ENCODE measurements at places on chromosomes 2 and 18.

- DNase-seq, result no peak
Observed at GRCh38 chr2:118443596-118443995, 355.3 kb downstream of the INSIG2 start.

DNA sequence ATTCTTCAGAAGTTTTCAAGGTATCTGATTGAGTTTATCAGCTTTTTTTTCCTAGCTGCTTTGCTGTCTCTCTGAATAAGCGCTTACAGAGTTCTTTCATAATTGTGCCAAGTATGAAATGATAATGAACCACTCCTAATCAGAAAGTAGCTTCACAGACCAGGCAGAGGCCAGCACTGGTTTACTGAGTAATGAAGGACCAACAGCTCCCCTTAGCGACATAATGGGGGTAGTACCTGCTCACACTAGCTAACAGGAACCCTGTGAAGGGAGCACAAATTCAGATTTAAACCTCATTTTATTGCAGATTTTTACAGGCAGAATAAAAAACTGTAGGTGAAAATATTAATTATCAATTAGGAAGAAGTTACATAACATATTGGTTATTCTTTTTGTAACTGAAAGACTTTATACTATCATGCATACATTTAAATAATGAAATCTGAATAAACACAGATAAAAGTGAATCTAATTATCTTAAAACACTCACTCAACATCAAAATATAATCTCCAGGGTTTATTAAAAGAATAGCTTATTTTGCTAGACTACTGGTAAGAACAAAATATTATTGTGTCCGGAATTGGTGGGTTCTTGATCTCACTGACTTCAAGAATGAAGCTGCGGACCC lies 53.7 kb upstream of the LRRC30 start:
- DNase-seq, result peak; percentile 13

DNA sequence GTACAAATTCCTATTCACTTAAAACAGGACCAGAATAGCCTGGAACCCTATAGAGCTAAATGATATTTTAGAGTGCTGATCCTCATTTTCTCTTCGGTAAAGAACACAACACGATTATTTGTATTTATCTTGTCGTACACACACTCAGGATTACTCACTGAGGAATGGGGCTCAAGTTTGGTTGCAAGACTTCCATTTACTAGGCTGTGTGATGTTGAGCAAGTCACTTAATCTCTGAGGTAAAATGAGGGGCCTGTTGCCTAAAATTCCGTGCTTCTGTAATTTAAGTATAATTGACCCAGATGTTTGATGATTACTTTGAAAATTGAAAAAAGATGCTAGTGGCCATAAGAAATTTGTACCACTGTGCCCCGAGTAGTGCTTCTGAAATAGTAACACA lies 42.6 kb upstream of the MAP4K3 start:
- no peak for DNase-seq

DNA sequence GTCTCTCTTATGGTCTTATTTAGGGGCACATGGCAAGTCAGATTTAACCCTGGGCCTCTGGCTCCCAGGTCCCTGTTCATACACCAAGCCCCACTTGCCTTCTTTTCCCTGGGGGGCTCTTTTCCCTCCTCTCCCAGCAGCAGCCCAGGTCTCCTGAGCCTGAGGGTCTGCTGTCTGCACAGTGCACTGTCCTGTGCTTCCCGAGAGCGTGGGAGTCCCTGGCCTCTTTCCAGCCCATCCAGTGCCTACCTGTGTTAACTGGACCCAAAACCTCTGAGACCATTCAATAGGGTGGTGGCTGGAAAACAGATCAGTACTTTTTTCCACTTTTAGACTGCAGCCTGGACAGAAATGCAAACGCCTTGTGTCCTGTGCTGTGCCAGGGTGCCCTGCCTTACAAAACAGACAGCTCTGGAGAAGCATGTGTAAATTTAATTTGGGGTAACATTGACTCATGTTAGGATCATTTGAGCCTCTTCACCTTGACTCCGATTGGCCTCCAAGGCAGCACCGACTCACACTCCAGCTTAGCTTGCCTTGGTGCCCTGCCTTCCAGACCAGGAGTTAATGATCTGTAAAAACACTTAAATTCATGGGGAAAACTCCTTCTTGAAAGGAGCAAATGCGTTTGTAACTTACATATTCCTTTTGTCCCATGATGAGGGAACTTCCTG lies 34.3 kb downstream of the TWIST2 start:
- DNase-seq, result no peak

Measured in CD4-positive, alpha-beta T cell (primary cell).